ENCODE measurements at places on chromosomes 7 and 10.

- no peak for DNase-seq
Measured at GRCh38 chr7:41188163-41189130, 514.4 kb downstream of the INHBA start.

DNA sequence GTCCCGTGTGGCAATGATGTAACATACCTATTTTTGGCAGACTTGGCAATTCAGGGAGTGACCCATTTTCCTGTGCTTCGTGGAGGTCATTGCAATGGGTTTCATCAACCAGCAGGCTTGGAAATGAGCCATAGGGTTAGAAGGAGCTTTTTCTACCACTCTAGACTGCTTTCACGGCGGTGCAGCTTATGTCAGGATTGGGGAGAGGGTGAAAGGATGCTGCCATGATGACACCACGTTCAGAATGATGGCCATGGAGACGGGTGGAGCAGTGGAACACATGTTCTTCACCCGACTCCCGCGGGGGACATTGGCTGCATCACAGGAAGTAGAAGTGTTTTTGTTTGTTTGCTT is 220.2 kb downstream of the EMX2 start:
- DNase-seq = no peak

DNA sequence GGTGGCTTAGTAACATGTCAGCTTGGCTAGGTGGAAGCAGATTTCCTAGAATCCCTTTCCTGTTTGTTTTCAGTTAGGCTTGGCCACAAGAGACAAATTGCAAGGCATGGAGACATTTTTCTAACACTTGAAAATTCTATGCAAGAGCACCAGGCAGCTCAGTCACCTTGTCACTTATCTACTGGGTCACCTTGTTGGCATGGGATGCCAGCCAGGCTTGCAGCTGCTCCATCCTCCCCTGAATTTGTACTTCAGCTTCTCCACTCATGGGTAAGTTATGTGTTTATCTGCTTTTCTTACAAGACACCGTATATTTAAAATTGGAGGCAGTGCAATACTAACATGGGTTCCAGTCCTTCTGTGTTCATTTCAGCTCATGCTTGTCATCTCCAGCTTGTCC is 40.2 kb upstream of the CCSER2 start:
- DNase-seq = no peak

DNA sequence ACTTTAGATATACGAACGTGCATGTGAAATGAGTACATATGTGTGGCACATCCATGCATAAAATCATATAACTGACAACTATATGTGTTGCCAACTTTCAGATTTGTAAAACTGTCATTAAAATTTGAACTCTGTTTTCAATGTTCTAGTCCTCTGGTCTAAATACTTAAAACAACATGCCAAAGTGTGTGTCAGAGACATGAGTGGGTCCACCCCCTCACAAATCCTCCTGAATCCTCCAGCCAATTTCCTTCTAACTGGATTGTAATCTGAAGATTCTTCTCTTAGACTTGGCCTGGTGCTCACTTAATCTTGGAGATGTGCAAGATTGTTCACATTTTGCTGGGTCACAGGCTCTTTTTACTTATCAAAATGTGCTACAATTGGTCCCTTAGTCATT is 184.1 kb downstream of the RELN start:
- no peak for DNase-seq

DNA sequence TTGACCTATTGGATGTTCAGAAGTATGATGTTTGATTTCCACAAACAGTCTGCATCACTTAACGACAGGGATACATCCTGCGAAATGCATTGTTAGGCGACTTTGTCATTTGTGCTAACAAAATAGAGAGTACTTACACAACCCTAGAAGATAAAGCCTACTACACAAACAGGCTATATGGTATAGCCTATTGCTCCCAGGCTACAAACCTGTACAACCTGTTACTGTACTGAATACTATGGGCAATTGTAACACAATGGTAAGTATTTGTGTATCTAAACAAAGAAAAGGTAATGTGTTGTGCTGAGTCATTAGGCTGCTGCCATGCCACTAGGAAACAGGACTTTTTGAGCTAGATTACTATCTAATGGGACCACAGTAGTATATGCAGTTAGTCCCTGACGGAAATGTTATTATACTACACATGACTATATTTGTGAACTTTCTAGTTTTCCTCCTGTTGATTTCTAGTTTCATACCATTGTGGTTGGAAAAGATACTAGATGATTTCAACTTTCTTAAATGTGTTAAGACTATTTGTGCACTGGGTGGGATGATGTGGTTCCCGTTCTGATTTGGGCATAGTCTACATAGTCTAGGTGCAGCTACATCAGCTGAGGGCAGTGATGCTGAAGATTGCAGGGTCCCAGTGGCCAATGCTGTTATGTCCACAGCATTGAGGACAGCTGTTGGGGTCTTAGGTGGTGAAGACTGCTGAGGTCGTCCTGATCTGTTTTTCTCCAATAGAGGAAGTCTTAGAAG is 161.7 kb downstream of the HTR7 start:
- DNase-seq = no peak

GRCh38 chr10:129604333-129605032 is 137.4 kb downstream of the MGMT start:
- no peak for DNase-seq

GRCh38 chr7:16066805-16067459 is 354.4 kb downstream of the CRPPA start:
- DNase-seq = no peak

DNA sequence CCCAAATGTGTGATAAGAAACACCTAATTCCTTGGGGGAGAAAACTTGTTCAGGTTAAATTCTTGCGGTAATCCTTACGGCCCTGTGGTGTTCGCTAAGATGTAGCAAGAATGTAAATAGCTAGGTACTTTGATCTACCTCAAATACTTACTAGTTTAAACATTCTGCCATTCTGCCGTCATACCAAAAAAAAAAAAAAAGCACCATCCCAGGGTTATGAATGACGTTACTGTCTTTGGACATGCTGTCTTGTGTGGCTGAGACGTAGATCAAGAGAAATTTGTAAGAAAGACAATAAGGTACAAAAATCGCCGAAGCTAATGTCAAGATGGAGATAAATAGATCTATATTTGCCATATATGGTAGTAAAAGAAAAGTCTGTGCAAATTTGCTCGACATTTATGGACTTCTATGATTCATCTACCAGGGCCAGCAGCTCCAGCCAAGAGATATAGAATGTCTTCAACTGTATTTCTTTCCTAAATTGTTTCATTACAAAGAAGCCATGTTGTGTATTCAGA is 195.6 kb downstream of the CUX1 start:
- no peak for DNase-seq

GRCh38 chr7:131642429-131642828 is 86.0 kb upstream of the PODXL start:
- DNase-seq = no peak

GRCh38 chr7:11436773-11437524 is 395.0 kb downstream of the THSD7A start:
- DNase-seq = no peak

GRCh38 chr10:127983344-127984100 is 76.6 kb downstream of the PTPRE start:
- no peak for DNase-seq

Measured in activated CD4-positive, alpha-beta T cell treated with anti-CD3 and anti-CD28 coated beads, Interleukin-10, Interleukin-2, amounts not matched to agents 100 ng/mL and 50 ng/mL, durations not matched to agents 16 hours and 8 hours (primary cell).